ENCODE measurements at places on chromosomes 2 and 18.

- DNase-seq: no peak
Measured at GRCh38 chr2:113698892-113699447, 57.5 kb downstream of the SLC35F5 start.

- DNase-seq: no peak
Measured at GRCh38 chr2:213064099-213064498, 87.3 kb downstream of the IKZF2 start.

DNA sequence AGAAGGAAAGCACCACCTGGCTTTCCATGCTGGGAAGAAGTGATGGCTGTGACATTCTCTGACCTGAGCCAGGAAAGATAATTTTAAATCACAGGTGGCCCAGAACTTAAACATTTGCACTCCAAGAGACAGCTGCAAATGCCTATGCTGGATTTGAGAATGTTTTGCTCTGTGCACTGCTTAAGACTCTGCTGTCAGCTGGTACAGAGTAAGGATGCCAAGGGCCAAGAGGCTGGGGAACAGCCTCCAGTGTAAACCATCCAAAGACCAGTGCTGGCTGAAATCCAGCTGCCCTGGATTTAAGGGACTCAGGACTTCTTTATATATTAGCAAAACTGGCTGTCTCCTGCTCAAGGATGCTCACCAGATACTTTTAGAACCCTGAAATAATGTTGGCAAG, 3.9 kb downstream of the HOXD8 start:
- DNase-seq: no peak

GRCh38 chr2:133484106-133484505, 84.2 kb downstream of the NCKAP5 start:
- no peak for DNase-seq

DNA sequence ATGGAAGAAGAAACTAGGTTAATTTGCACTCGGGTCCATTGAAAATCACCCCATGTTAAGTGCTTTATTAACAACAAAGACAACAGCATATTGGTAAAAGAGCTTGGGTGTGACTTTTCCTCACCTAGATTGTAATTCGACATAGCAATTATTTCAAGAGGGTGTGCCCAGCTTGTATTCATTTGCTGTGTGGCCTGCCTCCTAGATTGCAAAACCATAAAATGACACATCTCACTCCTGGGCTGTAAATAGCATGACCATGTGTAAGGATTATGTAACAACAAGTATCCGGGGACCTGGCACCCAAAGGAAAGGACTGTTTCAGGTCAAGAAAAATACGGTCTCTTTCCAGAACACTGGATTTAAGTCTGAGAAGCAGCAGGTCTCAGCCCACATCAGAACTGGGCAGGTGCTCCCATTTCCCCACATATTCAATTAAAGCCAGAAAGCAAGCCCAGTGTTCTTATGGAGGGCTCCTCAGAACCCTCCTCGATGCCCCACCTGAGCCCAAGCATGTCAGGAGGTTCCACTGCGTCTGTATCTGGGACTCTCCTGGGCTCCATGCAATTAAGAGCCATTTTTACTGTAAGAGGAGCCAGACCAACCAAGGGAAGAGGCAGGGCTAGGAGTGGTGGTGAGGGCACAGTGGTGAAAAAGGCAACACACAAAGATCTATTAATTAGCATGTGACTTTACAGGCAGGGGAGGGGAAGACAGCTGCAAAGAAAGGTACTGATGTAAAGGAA, 39.2 kb downstream of the MREG start:
- DNase-seq: peak; percentile 27

- DNase-seq: no peak
Measured at GRCh38 chr2:220674033-220674432, 898.1 kb downstream of the EPHA4 start.

DNA sequence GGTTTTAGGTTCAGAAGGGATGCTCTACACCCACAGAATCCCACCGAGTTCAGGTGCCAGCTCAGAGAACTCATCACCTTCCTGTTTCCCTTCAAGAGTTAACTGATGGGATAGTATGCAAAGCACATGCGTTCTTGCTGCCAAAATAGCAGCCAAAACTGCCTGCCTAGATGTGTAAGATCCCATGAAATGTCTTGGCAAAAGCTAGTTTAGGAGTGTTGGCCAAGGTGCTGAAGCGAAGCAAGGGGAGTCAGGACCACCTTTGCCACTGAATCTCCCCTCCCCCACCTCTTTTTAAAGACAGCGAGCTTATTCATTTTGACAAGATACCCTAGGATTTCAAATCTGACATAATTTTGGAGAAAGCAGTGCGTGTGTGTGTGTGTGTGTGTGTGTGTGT, 2.1 kb downstream of the DOCK10 start:
- DNase-seq: no peak

GRCh38 chr2:164388511-164388910, 232.8 kb downstream of the GRB14 start:
- peak; percentile 81 for DNase-seq

DNA sequence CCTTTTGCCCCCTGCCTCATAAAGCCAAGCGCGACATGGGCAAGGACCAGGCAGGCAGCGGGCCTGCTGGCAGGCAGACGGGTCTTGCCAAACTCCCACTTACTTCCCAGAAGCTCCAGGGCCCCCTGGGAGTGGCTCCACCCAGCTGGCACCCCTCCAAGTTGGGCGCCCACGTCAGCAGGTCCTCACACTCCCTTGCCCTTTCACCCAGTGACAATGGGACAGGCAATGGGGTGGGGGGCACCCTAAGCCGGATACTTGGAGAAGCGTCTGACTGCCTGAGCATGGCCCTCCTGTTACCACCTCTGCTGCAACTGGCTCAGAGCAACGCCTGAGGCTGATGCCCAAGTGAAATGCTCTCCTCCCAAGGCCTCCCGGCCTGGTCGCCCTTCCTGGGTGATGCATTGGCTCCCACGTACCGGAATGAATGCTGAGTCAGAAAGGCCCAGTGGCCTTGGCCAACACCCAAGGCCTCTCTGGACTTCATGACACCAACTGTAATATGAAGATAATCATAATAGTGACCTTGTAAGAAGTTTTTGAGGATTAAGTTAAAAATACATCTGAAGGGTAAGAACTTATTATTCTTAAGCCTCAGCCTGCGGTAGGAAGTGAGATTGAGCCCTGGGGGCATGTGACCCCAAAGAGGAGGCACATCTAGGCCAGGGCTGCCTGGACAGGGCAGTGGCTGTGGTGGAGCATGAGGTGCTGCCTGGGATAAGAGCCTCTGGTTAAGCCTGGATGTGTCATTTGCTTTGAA, 31.6 kb downstream of the KCNK3 start:
- peak; percentile 68 for DNase-seq

- no peak for DNase-seq
Measured at GRCh38 chr2:238157506-238158017, 1.2 kb upstream of the ERFE start.

- DNase-seq: no peak
Measured at GRCh38 chr2:9779596-9780264, 63.5 kb upstream of the TAF1B start.

GRCh38 chr2:10057231-10058107, 14.1 kb downstream of the KLF11 start:
- DNase-seq: peak; percentile 44

GRCh38 chr18:25561918-25562317, 210.0 kb upstream of the ZNF521 start:
- peak; percentile 3 for DNase-seq

- DNase-seq: no peak
Measured at GRCh38 chr2:180577567-180577966, 402.8 kb upstream of the UBE2E3 start.

DNA sequence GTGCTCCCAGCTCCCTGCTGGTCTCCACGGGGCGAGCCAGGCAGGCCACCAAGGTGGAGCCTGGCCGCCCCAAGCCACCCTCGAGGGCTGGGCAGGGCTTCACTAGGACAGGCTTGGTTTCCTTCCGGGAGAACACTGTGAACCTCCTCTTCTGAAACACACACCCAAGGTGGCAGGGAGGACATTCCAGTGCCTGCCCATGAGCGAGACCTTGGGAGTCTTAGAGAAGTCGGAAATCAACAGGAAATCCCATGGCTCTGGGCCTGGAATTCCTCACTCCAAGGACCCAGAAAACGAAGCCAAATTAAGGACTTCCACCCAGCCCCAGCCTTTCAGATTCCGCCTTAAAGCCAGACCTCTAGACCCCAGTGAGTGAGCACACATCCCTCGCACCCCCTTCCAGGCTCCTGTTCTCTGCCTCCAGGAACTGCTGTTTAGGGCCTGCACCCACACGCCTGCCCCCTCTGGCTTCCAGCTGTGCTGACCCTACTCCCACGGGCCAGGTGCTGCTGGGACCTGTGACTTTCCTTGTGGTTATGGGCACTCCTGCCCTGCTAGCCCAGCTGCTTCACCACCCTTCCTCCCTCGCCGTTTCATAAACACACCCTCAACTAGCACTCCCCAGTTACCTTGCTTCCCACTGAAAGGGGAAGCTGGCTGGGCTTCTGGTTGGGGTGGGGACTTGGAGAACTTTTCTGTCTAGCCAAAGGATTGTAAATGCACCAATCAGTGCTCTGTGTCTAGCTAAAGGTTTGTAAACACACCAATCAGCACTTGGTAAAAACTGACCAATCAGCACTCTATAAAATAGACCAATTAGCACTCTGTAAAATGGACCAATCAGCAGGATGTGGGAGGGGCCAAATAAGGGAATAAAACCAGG, 13.7 kb downstream of the GPR17 start:
- DNase-seq: no peak

DNA sequence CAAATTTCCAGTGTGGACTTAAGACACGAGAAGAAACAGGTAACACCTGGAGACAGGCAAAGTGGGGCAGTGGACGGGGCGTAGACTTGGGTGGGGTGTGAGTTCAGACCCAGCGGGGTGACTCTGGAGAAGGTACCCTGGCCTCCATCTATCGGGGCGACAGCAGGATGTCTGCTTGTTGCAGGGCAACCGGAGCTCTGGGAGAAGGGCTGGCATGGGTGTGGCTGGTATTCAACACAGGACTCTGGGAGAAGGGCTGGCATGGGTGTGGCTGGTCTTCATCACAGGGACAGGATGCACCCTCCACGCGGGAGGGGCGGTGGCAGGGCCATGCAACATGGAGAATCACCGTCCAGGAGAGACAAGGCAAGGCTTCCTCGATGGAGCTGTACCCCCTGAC, 198.5 kb downstream of the HDAC4 start:
- DNase-seq: no peak

DNA sequence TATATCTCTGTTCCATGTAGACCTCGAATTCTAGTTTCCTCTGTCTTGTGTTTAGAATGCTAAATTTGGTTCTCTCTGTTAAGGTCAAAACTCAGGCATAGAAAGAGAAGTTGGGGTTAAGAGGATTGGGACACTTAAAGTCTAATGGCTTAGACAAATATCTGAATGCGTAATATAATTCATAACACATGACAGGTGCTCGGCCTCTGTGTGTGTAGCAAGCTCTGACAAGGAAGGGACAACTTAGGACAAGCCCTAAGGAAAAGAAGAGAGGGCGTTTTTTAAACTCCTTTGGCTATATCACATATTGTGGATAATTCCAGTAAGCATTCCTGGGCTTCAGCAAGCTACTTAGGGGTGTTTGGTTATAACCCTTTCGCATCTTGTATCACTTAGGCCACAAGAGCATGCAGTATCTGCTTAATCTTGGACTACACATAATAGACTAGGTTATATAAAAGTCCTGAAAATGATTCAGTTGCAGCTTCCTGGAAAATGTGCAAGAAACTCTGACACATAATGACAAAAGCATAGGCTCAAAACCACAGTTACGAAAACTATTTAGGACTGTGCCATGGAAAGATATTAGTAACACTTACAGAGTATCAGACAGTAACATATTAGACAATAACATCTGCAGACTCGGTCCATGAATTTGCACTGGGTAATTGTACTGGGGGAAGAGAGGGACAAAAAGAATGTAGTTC, 16.1 kb upstream of the CREB1 start:
- no peak for DNase-seq

DNA sequence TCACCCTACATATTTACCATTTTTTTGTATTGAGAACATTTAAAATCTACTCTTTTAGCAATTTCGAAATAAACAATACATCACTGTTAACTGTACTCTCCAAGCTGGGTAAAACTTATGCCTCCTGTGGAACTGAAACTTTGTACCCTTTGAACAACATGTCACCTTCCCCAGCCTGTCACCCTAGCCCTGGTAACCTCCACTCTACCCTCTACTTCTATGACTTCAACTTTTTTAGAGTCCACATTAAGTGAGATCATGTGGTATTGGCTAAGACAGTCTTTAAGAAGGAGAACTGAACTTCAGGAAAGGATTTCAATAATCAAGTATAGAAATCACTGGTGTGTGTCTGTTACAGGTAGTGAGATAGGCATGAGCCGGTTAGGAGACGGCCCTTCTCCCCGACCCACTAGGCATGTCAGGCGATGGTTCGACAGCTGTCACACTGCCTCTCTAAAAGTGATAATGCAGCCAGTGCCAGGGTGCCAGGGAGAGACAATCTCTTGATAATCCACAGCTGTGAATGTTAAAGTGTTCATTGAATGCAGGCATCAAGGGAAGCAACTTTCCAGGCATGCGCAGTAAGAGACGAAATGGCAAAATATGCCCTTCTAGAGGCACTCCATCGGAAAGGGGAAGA, 74.6 kb upstream of the RNF152 start:
- no peak for DNase-seq

DNA sequence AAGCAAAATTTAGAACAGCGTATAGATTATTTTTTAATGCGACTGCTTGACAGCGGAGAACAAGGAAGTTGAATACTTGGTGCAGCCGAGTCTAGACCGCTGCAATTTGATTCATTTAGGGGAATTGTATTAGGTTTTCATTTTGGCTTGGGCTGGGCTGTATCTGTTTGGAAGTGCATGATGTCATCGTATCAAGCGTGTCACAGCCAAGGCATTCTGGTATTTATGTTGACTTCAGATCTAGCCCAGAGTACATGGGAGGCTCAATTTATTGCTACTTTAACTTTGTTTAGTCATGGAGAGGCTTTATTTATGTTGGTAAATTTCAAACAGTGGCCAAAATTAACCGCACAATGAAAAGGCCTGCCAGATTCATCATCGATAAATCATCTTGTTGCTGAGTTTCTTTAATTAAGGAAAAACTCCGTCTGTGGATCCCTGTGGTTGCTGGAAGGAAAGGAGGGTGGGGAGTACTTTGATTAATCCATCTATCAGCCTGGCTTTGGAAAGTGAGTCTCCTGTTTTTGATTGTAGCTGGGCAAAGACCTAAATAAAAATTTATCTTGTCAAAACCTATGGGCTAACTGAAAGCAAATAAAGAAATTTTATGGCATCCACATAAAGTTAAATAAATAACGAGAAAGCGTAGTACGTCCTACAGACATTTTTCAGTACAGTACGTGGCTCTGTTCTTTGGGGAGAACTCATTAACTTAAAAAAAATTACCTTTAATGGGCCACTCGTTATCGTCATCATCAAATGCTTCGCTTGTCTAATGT, 230.4 kb upstream of the SPRED2 start:
- DNase-seq: no peak

GRCh38 chr2:136019306-136019705, 33.9 kb upstream of the DARS1 start:
- DNase-seq: no peak
